Right lobe of liver (tissue), 6 donors: ENCODE measurements at places on chromosomes 7 and 10.

- DNase-seq, result no peak
Observed at GRCh38 chr10:28494420-28494819, 38.5 kb upstream of the WAC start.

- no peak for DNase-seq
Observed at GRCh38 chr7:84104826-84105225, 89.8 kb downstream of the SEMA3A start.

- DNase-seq, result no peak
Observed at GRCh38 chr10:30151581-30152389, 92.4 kb upstream of the JCAD start.

DNA sequence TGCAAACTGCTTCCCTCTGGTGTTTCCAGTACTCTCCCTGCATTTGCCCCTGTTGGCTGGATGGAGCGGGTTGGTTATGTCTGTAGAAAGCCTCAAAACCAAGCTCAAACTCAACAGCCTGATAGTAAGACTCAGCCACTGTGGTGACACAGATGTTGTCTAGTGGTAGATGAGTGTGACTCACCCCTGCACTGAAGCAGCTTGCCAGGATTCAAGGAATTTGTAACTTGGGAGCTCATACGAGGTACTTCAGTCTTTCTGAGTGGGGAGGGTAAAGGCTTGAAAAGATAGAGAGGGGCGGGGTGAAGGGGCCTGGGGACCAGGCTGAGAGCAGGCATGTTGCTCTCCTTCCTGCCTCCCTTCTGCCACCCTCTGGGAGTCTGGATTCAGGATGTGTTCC lies 22.9 kb upstream of the AQP1 start:
- DNase-seq, result no peak

- DNase-seq, result no peak
Observed at GRCh38 chr7:54757711-54758110, 1.3 kb downstream of the SEC61G start.

DNA sequence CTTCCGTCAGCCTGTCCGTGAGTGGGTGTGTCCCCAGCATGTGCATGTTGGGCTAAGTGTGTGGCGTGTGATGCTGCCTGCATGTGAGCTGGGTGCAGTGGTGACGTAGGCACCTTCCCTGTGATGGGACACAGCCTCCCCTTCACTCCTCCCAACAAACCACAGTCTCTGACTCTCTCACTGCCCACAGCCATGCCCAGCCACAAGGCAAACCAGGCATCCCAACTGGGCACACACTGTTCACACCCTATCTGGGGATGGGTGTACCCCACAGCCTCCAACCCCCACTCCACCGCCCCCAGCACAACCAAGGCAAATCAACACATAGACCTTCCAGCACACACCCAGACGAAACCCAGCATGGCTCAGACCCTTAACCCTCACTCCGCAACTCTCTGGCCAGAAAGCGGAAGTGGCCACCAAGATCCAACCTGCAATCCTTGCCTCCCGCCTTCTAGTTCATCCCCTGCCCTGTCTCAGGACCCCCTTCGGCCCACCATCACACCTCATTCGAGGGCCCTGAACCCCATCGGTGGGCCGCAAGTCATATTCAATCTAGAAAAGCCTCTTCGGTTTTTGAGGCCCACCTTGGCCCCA lies 10.4 kb downstream of the PSD start:
- DNase-seq, result no peak

GRCh38 chr7:15922002-15922401 lies 235.5 kb upstream of the MEOX2 start:
- DNase-seq, result no peak

DNA sequence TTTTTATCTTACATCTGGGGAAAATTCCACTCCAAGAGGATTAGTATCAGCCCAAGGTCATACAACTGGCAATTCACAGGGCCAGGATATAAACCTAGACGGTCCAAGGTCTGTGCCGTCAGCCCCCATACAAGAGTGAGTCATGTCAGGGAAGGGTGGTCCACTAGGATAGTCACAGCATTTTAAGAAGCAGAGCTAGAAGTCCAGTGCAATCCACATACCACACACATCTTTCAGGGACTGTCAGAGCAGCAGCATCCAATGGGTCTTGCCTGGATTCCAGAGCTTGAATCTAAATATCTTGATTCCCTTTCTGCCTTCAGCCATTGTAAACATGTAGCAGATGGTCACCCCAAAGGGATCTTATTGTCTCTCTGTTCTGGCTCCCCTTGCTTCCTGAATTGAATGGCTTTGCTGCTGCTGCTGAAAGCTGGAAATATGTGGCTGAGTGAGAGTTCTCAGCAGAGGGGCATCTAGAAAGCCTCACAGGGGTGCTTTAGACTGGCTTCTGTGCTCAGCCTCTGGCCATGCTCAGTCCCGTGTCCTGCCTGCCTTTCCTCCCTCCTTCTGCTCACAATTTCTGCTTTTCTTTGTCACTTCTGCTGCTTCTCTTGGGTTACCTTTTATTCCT lies 9.9 kb upstream of the OR6V1 start:
- DNase-seq, result no peak

DNA sequence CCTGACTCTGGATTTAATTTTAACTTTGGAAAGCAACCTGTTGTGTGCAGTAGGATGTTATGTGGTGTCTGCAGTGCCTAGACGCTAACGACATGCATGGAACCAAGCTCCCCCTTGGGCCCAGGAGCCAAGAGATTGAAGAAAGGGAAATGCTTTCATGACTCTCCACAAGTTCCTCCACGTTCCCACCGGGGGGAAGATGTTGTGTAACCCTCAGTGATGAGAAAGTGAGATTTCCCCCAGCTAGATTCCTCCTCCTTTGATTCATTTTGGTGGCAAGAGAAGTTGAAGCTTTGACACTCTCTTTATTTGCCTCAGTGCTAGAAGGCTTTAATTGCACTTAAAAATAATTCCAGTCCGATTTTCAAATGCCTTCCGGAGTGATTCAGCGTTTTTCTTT lies 157.9 kb upstream of the INSYN2A start:
- DNase-seq, result no peak

GRCh38 chr7:101156277-101156676 lies 2.0 kb downstream of the AP1S1 start:
- DNase-seq, result no peak

GRCh38 chr7:84139986-84140729 lies 54.4 kb downstream of the SEMA3A start:
- DNase-seq, result no peak

DNA sequence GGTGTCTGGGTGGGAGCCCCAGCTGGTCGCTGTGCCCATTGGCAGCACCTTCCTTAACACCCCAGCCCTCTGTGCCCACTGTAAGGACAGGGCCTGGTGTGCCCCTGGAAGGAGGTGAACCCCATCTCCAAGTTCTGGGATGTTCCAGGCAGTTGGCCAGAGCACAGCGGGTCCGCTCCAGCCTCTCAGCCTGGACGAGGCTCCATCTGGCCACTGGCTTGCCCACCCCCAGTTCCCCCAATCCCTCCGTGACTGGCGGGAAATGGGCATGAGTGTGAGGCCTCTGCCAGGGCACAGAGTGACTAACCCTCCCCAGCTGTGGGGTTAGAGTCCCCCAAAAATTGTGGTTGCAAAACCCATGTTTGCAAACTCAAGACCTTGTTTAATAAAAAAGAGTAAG lies 15.6 kb downstream of the GRIFIN start:
- DNase-seq, result no peak

DNA sequence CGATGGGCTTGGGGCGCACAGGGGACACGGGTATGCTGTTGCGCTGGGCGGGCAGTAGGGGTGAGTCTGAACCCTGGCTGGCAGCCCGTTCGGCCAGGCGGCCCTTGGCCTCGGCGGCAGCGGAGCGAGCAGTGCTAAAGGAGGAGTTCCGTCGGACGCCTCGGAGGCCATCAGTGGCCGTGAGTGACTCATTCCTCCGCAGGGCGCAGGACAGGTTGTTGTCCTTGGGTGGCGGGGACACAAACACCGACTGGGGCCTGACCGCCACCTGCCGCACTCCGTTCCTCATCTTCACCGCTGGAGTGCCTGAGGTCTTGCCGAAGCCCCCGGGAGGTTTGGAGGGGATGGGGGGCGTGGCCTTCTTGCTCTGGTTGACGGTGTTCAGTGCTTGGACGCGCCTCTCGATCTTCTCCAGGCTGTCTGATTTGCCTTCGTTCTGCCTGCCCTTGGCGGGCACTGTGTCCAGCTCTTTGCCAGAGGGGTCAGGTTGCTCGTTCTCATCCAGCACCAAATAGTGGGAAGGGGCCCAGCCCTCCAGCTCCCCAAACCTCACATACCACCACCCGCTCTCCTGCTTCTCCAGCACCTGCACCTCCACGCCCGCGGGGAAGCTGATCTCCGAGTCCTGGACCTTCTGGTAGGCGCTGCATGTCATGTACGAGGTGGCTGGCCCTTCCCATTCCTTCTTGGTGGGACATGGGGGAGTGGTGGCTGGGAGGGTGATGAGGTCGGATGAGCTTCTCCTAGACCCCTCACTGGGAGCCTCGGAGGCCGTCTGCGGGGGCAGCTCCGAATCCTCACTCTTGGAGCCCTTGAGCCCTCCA lies 108.7 kb downstream of the NEURL1 start:
- DNase-seq, result no peak

- no peak for DNase-seq
Observed at GRCh38 chr7:124295289-124295688, 262.4 kb upstream of the TMEM229A start.

- no peak for DNase-seq
Observed at GRCh38 chr10:43365001-43365400, 6.4 kb upstream of the FXYD4 start.

DNA sequence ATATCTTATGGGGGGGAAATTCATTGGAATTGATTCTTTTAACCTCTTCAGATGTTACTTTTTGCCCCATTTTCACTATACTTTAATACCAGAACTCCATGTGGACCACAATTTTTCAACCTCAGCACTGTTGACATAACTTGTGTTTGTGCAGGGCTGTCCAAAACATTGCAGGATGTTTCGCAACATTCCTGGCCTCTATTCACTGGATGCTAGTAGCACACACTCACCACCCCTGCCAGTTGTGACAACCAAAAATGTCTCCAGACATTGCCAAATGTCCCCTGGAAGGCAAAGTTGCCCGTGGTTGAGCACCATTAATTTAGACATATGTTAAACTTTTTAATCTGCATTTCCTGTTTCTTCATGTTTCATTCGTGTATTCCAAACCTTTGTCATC lies 234.7 kb downstream of the GFRA1 start:
- peak; percentile 93 for DNase-seq

GRCh38 chr7:157002819-157003421 lies 7.5 kb downstream of the MNX1 start:
- no peak for DNase-seq

GRCh38 chr10:22246680-22247391 lies 29.0 kb upstream of the EBLN1 start:
- DNase-seq, result no peak

- no peak for DNase-seq
Observed at GRCh38 chr7:124452186-124452585, 313.4 kb downstream of the GPR37 start.

GRCh38 chr7:121582258-121582657 lies 186.2 kb upstream of the FAM3C start:
- no peak for DNase-seq

DNA sequence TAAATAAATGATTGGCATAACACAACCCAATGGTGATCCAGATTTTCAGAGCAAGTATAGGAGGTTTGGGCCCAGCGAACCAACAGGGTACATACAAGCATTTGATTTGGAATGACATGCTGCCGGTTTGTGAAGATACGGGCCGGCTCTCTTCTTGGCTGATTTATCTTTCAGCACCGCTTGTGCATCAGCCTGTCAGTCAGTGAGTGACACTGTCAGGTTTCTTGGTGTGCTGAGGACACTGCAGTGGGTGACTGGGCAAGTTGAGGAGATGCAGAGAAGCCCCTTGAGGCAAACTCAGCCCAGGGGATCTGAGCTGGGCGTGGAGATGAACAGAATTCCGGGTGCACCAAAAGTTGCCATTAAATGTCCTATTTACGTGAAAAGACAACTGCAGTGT lies 194.5 kb downstream of the SNX10 start:
- no peak for DNase-seq

GRCh38 chr10:79057481-79058275 lies 11.1 kb upstream of the ZMIZ1 start:
- DNase-seq, result peak; percentile 18

DNA sequence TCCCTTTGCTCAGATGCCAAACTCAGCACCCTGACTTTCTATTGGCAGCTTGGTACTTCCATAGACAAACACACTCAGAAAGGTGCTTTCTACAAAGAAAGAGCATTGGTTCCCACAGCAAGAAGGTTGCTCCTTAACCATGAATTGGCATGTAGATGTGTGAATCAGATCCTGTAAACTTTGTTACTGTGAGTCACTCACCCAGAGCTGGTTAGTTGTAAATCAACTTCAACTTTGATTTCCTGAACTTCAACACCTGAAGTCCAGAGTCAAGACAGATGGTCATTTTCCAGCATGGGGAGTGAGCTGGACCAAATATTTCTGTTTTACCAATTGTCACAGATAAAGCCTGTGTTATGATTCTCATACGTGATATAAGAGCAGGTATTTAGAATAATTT lies 797.2 kb downstream of the TNS3 start:
- no peak for DNase-seq

GRCh38 chr7:145729691-145730090 lies 386.9 kb upstream of the CNTNAP2 start:
- DNase-seq, result no peak

GRCh38 chr7:2545746-2546425 lies 9.4 kb downstream of the BRAT1 start:
- peak; percentile 31 for DNase-seq

GRCh38 chr7:19248115-19248514 lies 102.9 kb upstream of the FERD3L start:
- DNase-seq, result no peak

DNA sequence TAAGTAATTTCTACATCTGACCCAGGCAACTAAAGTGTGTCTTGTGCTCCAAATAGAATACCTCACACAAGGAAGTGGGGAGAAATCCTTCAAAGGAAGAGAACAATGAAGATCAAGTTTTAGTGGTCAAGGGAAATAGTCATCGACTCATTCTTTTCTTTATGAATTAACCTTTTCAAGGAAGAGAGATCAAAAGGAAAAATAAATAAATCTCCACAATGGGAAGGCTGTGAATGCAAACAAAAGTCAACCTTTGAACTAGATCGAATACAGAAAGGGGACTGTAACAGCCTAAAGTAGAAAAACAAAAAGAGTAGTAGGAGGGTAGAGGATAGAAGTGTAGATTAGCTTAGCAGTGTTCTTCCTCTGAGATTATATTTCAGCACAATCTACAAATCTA lies 274.6 kb upstream of the COBL start:
- no peak for DNase-seq
